ENCODE measurements at places on chromosomes 3 and 15.

- no peak for DNase-seq
Observed at GRCh38 chr3:60775985-60776384, 475.3 kb downstream of the FHIT start.

DNA sequence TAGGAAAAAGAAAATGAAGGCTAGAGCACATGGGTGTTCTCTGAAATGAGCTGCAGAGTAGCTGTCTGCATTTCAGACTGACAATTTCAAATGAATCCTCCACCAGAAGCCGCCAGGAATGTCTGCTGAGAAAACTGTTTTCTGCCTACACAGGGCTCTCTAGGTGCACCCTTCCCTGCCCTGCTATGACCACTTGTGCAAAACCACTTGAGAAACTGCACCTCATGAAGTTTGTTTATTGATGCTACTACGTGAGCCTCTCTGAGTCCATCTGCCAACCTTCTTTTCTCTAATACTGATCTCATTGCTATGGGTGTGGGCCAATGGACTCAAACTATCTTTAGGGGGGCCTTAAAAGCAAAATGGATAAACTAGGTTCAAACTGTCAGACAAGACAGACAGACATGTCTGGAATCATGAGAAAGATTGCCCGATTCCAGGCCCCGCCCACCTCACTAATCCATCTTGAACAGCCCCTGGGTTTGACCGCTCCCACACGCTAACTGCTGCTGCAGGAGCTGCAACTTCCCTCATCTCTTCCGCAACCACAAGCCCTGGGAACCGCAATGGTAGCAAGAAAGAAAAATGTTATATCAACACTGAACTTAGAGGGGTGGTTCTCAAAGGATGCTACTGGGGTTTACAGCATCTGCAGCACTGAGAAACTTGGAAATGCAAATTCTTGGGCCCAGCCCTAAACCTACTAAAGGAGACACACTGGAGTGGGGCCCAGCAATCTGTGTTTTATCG lies 9.0 kb upstream of the CD47 start:
- no peak for DNase-seq

- DNase-seq = no peak
Observed at GRCh38 chr3:73186741-73187140, 125.3 kb downstream of the EBLN2 start.

DNA sequence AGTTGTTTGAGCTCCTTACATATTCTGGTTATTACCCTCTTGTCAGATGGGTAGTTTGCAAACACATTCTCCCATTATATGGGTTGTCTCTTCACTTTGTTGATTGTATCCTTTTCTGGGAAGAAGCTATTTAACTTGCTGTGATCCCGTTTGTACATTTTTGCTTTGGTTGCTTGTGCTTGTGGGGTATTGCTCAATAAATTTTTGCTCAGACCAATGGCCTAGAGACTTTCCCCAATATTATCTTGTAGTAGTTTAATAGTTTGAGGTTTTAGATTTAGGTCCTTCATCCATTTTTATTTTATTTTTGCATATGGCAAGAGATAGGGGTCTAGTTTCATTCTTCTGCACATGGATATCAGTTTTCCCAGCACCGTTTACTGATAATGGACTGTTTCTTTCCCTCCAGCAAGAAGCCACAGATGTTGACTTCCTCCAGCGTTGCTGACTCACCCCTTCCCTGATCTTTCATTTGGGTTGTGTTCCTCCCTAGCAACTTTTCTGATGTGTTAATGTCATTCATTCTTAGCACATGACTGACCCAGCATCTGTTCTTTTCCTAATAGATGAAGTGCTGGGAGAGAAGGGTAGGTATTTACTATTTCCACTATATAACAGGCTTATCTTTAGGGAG lies 166.7 kb upstream of the SGO1 start:
- peak; percentile 3 for DNase-seq

GRCh38 chr15:98442901-98443300 lies 205.4 kb upstream of the IGF1R start:
- no peak for DNase-seq

- DNase-seq = no peak
Observed at GRCh38 chr3:37096975-37097374, 77.4 kb downstream of the LRRFIP2 start.

DNA sequence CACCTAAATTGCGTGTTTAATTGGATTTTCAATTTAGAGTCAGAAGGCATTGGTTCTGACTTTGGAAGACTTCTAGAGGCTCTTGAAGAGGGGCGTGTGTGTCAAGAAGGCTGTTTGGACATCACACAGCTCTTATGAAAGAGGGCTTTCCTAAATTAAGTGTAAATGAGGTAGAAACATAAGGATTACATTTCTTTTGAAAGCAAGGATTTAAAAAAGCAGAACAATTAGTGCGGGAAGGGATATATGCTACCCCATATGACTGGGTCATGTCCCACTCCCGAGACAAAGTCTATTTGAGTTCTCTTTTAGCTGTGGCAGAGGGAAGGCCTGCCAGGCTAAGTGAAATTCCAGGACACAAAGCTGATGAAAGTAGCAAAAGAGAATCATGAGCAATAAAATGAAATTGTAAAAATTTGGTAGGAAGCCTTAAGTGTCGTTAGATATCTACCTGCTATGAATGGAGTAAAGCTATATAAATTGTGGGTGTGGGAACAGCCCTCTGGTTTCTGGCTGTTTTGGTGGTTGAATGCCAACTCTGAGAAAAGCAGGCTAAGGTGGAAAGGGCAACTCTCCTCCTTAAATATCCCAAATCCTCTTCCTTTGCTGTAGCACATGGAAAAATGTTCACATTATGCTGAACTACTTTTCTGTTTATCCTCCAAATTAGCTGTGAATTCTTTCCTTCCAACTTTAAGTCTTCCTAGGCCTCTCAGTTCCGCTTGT lies 100.6 kb upstream of the TSC22D2 start:
- no peak for DNase-seq

DNA sequence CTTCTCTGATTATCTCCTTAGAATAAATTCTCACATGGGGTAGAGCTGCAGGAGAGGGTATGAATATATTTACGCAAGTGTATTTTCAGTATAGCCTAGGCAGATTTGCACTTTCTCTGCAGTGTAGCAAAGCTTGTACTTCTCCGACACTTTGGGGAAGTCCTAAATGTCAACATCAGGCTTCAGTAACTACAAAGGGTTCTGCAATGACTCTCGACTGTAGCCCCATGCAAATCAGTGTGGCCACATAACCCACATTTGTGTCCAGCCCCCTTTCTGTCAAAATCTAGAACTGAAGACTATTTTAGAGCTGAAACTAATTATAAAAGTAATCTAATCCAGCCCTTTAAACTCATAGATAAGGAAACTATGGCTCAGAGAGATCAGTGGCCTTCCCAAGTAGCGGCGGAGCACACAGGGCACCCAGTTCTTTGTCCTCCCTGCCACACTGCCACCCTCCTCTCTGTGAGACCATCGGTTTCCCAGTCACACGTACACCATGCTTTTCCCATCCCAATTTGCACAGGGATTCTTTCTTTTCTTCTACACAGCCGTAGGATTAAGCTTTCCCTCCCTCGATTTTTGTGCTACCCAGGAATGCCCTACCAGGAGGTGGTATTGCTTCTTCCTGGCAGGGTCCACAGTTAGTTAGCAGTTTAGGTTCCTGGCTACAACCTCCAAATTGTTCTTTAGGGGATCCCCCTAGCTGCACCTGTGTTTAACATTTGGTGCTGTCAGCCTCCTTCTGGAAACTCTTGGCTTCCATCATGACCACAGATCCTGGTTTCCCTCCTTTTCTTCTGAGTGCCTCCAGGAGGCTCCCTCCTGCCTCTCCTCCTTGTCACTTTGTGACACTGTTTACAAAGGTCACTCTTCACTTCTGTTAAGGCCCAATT lies 22.9 kb downstream of the MRAS start:
- DNase-seq = no peak

DNA sequence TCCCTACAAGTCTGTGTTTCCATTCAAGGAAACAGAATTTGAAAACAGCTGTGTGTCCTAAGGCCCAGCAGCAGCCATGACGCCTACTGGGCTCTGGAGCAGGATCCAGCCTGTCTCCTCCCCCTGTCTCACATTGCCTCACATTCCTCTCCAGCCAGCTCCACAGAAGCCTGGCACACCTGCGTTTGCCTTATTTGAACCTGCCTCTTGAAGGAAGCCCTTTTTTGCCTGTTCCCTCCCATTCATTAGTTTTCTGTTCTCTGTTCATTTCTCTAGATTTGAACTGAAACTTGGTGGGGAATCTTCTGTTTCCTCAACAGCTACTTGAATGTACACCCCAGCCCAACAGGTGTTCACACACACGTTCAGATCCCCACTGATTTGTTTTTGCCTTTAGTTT lies 890.5 kb downstream of the TUSC7 start:
- DNase-seq = no peak

DNA sequence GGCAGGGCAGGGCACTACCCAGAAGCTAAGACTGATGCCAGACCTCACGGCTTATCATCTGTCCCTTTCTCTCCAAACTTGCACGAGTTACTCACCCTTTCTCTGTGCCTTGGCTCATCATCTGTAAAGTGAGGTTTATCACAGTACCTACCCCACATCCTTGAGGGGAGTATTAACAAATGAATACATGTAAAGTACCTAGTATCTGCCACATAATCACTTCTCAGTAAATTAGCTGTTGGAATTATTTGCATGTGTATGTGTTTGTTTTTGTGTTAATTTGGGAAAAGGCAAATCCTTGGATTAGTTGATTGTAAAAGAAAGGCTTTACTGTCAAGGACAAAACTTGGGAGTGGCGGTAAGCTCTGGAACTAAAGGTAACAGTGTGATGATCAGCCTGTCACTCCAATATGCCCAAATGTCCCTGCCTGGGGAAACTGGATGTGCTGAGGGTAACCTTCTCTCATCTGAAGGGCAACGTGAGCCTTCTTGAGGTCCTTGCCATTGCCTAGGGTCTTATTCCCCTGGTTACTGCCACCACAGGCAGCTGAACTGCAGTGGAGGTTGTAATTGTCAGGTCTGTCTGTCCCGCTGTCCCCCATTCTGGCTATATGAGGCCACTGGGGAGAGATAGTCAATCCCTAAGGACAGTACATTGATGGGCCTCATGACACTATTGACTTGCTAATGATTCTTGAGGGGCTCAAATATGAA lies 269.4 kb downstream of the CLSTN2 start:
- no peak for DNase-seq

DNA sequence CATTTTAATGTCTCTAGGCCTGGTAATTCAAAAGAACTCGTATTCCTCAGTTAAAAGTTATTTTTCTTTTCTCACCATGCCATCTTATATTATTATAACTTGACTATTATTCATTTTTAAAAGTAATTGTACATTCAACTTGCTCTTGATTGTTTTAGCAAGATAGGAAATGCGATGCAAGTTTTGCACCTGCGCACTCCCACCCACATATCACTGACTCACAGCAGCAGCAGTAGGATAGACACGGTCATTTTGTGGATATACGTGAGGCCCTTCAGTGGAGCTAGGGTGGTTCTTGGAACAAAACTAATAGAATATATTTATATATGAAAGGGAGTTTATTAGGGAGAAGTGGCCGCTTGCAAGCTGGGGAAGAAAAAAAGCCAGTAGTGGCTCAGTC lies 95.5 kb upstream of the UBE3A start:
- no peak for DNase-seq

DNA sequence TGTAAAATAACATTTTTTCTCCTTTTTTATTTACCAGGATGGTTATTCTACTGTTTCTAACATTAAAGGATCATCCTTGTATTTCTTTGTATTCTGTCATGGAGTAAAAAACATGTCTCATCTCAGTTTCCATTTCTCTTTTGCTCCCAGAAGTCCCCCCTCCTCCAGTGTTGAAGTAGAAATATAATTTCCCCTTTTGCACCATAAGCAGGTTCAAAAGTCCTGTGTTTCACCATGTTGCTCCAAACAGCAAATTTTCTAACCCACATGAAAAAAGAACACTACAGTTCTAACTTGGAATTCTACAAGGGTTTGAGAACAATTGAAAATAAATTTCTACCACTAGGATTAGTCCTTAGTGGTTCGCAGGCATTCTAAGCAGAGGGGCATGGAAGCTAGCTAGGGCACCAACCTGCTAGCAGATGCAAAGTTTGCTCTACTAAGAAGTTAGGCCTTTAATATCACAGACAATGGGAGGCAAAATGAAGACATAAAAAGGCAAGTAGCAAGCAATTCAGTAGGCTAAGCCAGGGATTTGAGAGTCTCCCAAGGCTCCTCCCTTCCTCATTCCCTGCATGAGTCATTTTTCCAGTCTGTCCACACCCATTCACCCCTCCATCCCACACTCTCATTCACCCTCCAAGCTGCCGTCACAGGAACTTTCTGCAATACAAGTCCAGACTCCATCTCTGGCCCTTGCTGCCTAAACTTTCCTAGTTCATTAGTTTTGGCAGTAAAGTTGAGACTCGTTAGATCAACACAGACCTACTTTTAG lies 2.3 kb upstream of the MBNL1 start:
- peak; percentile 98 for DNase-seq

- DNase-seq = peak; percentile 45
Observed at GRCh38 chr3:174218016-174218415, 641.1 kb upstream of the NAALADL2 start.

GRCh38 chr15:49697121-49697520 lies 76.3 kb downstream of the DTWD1 start:
- peak; percentile 60 for DNase-seq

GRCh38 chr3:33658991-33659848 lies 58.8 kb downstream of the CLASP2 start:
- DNase-seq = peak; percentile 43

DNA sequence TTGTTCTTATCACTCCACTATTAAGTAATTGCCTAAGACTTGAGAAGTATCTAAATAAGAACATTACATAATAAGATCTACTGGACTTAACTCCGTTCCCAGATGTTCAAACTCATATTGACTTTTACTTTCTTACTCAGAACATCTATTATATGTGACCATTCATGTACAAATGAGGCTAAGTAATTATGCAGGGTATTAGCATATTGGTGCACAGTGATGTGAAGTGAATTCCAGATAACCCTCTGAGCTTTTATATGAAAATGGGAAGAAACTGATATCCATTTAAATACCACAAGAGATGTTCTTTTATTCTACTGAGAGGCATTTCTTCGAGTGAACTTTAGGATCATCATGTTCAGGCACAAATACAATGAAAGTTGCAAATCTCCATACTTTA lies 135.7 kb downstream of the ZPLD1 start:
- no peak for DNase-seq

GRCh38 chr3:128367221-128367620 lies 99.5 kb downstream of the DNAJB8 start:
- DNase-seq = no peak

DNA sequence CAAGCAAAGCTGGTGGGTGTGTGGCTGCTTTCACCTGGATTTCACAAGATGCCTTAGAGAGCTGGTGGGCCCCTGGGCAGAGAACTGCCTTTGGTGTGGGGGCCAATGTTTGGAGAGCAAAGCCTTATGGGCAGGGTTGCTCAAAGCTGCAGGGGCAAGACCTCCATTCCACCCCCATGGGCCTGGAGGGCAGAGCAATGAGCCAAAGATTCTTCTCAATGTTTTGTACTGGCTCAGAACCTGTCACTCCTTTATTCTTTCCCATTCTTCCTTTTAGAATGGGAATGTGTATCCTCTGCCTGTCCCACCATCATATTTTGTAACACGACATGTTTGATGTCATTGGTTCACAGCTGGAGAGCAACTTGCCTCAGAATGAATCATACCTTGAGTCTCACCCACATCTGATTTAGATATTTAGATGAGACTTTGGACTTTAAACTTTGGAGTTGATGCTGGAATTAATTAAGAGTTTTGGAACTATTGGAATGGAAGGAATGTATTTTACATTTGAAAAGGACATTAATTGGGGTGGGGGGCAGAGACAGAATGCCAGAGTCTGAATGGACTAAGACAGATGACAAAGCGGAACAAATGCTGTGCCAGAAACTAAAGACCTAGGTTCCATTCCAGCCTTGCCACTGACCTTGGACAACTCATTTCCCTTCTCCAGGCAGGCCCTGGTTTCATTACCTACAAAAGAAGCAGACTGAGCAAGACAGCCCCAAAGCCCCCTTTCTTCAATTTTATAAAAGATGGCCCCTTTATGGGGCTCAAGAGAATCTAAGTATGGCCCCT lies 72.9 kb downstream of the DAPK2 start:
- DNase-seq = peak; percentile 83
